ENCODE measurements at places on chromosomes 6 and 20.

DNA sequence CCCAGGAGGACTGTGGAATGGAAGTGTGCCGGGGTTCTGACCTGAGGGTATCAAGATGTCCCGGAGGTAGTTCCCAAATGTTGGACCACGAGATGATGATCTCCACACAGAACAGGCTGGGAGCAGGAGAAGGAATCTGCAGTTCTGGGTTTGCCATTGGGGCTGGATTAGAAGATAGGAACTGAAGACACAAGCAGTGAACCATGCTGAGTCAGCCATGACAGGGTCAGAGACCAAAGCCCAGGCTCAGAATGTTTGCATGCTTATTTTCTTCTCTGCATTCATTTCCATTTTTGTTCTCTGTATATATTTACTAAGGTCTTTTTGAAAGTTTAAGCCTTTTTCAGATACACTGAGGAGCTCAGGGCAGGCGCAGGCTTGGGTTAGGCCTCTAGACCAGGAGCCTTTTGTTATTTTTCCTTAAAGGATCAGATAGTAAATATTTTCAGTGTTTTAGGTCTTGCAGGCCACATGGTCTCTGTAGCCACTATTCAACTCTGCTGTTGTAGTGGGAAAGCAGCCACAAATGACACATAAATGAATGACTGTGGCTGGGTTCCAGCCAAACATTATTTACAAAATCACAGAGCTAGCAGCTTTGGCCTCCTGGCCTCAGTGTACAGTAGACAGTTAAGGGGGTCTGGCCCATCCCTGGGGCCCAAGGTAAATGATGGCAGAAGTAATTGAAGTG is 28.5 kb downstream of the SLC35D3 start:
- H3K36me3 ChIP-seq, result no peaks in the 10 kb centered on the region
- no peak overlapping the region for H3K4me3 ChIP-seq
- no peak overlapping the region for H3K27ac ChIP-seq
- peaks cover 1% of the 10 kb centered on the region for H3K27me3 ChIP-seq

- no peak for DNase-seq
- no peaks in the 10 kb centered on the region for H3K36me3 ChIP-seq
- H3K27me3 ChIP-seq, result no peaks in the 10 kb centered on the region
- H3K4me3 ChIP-seq, result no peak overlapping the region
- no peaks in the 10 kb centered on the region for H3K4me1 ChIP-seq
These were observed 45.8 kb upstream of the JARID2 start for GRCh38 chr6:15200087-15200486.

- H3K36me3 ChIP-seq, result no peaks in the 10 kb centered on the region
- no peaks in the 10 kb centered on the region for H3K27me3 ChIP-seq
- no peaks in the 10 kb centered on the region for H3K4me1 ChIP-seq
- H3K27ac ChIP-seq, result no peak overlapping the region
These were observed 467.3 kb downstream of the PREX1 start for GRCh38 chr20:48360342-48360975.

DNA sequence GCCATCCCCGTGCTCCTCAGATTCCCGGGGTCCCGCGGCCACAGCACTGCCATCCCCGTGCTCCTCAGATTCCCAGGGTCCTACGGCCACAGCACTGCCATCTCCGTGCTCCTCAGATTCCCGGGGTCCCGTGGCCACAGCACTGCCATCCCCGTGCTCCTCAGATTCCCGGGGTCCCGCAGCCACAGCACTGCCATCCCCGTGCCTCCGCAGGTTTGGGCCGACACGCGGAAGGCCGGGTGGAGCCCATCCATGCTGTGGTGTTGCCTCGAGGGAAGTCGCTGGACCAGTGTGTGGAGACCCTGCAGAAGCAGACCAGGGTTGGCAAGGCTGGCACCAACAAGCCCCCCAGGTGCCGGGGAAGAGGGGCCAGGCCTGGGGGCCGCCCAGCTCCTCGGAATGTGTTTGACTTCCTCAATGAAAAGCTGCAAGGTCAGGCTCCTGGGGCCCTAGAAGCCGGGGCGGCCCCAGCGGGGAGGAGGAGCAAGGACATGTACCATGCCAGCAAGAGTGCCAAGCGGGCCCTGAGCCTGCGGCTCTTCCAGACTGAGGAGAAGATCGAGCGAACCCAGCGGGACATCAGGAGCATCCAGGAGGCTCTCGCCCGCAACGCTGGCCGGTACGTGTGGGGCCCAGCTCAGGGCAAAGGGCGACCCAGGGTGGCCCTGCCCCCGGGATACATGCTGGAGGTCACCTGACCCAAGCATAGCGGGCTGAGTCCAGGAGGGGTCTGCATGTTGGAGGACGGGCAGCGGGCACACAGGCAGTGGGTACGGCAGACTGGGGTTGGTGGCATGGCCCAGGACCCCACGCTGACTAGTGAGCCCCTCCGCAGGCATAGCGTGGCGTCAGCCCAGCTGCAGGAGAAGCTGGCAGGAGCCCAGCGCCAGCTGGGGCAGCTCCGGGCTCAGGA is 1.3 kb upstream of the LIME1 start:
- no peaks in the 10 kb centered on the region for H3K27me3 ChIP-seq
- H3K4me3 ChIP-seq, result no peak overlapping the region
- no peak overlapping the region for H3K27ac ChIP-seq
- DNase-seq, result no peak
- peaks cover 67% of the 10 kb centered on the region for H3K4me1 ChIP-seq

- peaks cover 4% of the 10 kb centered on the region for H3K36me3 ChIP-seq
- peaks cover 59% of the 10 kb centered on the region for H3K4me1 ChIP-seq
- no peak overlapping the region for H3K27ac ChIP-seq
- H3K4me3 ChIP-seq, result no peak overlapping the region
These were observed 4.9 kb upstream of the TRIM39 start for GRCh38 chr6:30321692-30322388.

GRCh38 chr20:17806739-17807441 is 107.1 kb downstream of the BANF2 start:
- no peak for DNase-seq
- H3K36me3 ChIP-seq, result no peaks in the 10 kb centered on the region
- no peaks in the 10 kb centered on the region for H3K27me3 ChIP-seq
- no peak overlapping the region for H3K4me3 ChIP-seq

GRCh38 chr20:17449031-17449430 is 82.1 kb downstream of the BFSP1 start:
- H3K27ac ChIP-seq, result no peak overlapping the region
- H3K27me3 ChIP-seq, result peaks cover under 1% of the 10 kb centered on the region
- no peaks in the 10 kb centered on the region for H3K4me1 ChIP-seq
- no peak overlapping the region for H3K4me3 ChIP-seq

All from CD4-positive, alpha-beta T cell (primary cell).